ENCODE measurements at places on chromosomes 5 and 9. TPM values are rescaled to one million over a fixed set of nuclear protein-coding genes. Genes with fewer than 3 reads are reported as not detected.

Gene OR1Q1
- total RNA-seq: not detected

Gene C9orf50
- not detected for total RNA-seq

Gene IFNE
- total RNA-seq: 1.4 TPM

Gene F2RL1
- 21.9 TPM for total RNA-seq

Gene ALDOB
- not detected for total RNA-seq

Gene ZNF608
- 29.8 TPM for total RNA-seq

Gene PRUNE2
- total RNA-seq: 8.3 TPM

Measured in endothelial cell of umbilical vein (primary cell).